ENCODE measurements at places on chromosomes 5 and 9.
A peak's percentile ranks its signal among the peaks of the same experiment; 100 is the strongest.

GRCh38 chr9:129558063-129558550 is 62.8 kb downstream of the C9orf50 start:
- no peak for DNase-seq

GRCh38 chr9:105296877-105297287 is 52.4 kb downstream of the SLC44A1 start:
- peak; percentile 25 for DNase-seq

- no peak for DNase-seq
Measured at GRCh38 chr9:128940271-128940921, 7.0 kb downstream of the DOLK start.

DNA sequence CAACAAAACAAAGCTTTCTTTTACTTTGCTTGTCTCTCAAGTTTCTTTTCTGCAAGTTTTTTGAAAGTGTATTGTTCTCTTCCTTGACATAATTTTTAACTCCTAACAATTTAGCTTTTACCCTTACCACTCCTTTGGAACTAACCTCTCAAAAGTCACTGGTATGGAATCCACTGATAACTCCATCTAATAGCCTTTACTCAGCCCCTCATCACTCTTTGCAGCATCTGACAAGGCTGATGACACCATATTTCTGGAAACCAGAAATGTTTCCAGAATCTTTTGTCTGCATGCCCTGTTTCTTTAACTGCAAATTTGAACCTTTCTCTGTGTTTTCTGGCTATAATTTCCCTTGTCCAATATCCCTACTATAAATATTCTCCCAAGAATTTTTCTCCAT is 46.5 kb downstream of the ZNF474 start:
- no peak for DNase-seq
